ENCODE measurements at places on chromosomes 11 and 22.

GRCh38 chr11:61746442-61747191 is 5.8 kb upstream of the MYRF start:
- DNase-seq = no peak

DNA sequence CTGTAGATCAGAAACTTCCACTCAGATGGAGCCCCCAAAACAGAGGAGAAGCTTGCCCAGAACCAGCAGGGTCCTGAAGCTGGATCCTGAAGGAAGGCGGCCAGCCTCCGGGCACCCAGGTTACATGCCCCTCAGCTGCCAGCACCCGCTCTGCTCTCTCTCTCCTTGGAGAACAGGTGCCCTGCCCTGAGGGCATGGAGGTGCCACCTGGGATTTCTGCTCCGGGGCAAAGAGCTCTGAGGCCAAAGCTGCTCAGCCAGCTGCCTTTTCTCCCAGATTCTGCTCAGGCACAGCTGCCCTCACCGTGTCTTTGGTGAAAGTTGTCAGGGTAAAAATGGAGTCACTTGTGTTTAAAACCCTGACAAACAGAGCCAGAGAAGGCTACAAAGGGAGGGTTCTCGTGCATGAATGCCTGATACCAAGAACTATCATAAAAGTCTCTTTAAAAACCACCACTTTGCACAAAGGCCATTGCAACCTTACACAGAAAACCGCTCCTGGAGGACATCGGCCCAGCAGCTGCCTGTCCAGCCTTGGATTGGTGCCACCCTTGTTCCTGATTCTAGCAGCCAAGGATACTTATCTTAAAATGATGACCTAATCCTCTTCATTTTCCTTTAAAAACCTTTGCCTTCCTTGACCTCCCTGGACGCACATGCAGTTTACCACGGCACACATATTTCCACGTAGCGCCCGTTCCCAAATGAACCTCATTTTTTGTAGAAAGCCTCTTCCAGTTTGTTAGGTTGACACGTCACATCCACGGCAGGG is 140.0 kb downstream of the CACNA1I start:
- DNase-seq = no peak

- DNase-seq = no peak
Observed at GRCh38 chr11:108221911-108222573, 396 bp downstream of the NPAT start.

- DNase-seq = no peak
Observed at GRCh38 chr22:37336579-37336978, 54.3 kb downstream of the CYTH4 start.

DNA sequence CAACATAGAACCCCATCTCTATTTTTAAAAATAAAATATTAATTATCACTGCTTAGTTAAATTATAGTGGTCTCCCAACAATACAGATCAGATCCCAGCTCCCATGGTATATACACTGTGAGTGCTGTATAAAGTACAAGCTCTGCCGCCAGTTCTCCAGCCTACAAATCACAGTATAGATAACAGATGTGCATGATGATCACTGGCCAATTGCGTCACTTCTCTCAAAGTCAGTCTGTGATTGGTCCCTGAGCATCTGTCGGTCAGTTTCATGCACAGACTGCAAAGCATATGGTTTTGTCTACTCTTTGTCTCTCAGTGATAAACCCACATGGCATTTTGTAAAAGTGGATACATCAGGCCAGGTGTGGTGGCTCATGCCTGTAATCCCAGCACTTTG is 15.7 kb downstream of the PPARA start:
- DNase-seq = no peak

DNA sequence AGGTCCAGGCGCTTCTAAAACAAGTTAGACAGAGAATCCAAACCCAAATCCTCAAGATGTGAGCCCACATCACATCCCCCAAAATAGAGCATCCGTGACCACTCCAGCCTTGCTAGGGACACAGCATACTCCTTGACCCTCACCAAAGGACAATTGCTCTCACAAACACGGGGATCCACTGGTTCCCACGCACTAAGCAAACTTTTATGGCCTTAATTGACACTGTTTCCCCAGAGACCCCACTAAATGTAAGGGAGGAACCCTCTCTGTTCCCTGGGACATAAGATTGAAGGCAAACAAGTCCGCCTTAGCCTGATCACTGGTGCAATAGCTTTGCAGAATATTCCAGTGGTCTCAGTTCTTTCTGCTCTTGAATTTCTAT is 20.1 kb downstream of the ZNF74 start:
- DNase-seq = no peak

DNA sequence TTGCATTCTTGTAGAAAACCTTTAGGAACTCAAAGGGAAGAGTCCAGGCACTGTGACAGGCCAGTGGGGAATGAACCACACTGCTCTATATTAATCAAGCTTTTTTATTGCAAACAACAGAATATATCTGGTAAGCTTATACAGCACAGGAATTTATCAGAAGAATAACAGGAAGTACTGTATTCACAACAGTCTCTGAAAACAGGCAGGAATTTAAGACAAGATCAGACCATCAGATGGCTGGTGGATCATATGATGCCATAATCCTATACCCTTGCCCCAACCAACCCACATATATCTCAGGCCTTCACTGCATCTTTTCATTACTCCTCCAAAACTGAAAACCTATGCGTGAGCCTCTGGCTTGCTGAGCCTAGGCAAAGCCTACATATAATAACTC is 1.0 kb upstream of the HTATIP2 start:
- no peak for DNase-seq

- no peak for DNase-seq
Observed at GRCh38 chr11:114310095-114310494, 13.9 kb downstream of the NNMT start.

DNA sequence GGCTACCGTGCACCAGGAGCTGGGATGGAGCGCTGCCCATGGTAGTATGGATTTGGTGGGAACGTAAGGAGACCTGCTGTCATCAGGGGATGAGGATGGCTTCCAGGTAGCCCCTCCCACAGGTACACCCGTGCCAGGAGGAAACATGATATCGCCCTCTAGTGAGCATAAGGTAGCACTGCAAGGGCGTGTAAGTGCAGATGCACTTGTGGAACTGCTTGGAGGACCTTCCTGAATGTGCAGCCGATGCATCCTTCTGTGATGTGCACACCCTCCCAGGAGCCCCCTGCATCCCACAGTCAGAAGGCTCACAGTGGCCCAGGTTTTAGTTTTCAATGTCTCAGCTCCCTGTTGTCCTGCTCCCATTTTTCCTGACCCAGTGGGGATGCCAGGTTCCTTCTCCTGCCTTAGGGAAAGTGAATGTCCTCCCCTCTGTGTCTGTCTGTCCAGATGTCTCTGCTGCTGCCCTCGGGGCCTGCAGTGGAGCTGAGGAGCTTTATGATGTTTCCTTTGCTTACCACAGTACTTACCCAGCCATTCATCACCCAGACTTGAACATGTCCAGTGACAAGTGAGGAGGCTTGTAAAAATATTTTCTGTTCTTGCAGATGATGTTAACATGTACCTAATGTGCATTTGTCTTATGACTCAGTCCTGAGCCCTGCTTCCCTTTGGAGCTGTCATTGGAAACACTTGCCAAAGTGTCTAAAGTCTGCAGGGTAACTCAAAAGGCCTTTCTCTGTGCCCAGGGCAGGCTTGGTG is 49.2 kb downstream of the DBX1 start:
- DNase-seq = no peak

DNA sequence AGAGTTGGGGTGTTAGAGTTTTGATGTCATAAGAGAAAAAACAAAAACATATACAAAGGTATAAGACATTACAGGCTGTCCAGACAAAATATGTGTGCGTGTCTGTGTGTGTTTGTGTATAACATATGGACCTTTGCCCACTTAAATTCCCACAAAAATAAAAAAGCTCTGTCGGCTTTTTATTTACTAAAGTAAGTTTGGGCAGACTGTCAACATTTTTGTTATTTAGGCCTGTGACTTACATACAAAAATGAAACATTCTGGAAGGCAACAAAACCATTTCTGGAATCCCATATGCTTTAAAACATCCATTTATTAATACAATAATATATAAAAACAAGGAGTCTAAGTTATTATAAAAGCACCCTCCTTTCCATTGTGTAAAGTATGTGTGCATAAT is 960.1 kb upstream of the FAT3 start:
- no peak for DNase-seq

DNA sequence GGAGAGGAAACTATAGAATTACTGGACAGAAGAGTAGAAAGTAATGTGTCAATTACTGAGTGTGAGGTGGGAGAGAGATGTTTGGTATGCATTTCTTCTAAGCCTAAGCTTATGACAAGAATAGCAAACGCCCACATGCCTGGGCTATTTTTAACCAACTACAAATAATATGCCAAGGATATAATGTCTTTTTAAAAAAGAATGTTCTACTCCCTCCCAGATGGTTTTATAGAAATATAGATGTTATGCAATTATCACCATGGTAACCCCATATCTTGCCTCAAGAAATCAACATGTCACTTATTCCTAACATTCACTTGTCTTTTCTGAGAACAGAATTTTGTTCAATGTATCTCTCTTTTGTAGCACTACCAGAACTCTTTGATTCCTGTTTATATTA is 996.7 kb upstream of the CHORDC1 start:
- no peak for DNase-seq

DNA sequence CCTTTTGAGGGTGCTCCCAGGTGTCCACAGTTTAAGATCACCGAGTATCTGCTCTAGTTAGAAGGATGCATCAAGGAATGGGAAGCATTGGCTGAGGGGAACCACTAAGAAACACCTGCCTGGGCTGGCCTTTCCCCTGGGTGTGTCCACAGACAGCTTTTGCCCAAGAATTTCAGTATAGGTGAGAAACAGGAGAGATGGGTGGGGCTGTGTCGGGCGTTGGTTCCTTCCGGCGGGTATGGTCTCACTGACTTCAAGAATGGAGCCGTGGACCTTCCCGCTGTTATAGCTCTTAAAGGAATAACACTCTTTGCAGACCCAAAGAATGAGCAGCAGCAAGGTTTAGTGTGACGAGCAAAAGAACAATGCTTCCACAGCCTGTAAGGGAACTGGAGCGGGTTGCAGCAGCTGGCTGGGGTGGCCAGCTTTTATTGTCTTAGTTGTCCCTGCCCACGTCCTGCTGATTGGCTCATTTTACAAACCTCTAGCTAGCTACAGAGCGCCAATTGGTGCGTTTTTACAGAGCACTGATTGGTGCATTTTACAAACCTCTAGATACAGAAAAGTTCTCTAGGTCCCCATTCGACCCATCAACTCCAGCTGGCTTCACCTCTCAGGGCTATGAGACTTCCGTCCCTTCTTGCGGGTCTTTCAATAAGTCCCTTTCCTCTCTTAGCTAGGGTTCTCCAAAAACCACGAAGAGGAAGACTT is 2.4 kb downstream of the FADS1 start:
- no peak for DNase-seq

GRCh38 chr22:33220476-33221080 is 162.4 kb upstream of the SYN3 start:
- DNase-seq = no peak

GRCh38 chr11:46808799-46809431 is 37.2 kb downstream of the CKAP5 start:
- DNase-seq = no peak

DNA sequence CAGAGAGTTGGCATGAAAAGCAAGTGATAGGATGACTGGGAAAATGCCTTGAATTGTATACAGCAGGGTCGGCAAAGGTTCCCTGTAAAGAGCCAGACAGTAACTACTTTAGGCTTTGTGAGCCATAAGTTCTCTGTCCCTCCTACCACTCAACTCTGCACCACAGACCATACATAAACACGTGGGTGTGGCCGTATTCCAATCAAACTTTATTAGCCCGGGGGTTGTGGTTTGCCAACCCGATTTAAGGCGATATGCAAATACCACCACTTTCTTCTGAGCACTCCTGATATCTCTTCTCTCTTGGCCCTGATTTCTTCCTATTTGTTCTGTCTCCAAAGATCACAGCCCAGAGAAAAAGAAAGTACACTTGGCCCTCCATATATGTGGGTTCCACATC is 87.5 kb downstream of the MN1 start:
- no peak for DNase-seq

GRCh38 chr22:37511395-37512104 is 7.7 kb downstream of the CARD10 start:
- DNase-seq = no peak

- DNase-seq = no peak
Observed at GRCh38 chr11:120121336-120121735, 16.6 kb downstream of the TRIM29 start.

- DNase-seq = peak; percentile 72
Observed at GRCh38 chr22:36467946-36468345, 13.5 kb downstream of the TXN2 start.

Data from amniotic stem cell (primary cell).